ENCODE measurements at places on chromosomes 7 and 10.

- DNase-seq, result no peak
These were observed 2.4 kb upstream of the EXOC6 start for GRCh38 chr10:92845921-92846320.

GRCh38 chr7:151141311-151141854 is 26.1 kb downstream of the GBX1 start:
- DNase-seq, result no peak

- DNase-seq, result no peak
These were observed 3.5 kb downstream of the PDLIM1 start for GRCh38 chr10:95287281-95287680.

GRCh38 chr7:50621973-50622490 is 56.8 kb upstream of the DDC start:
- DNase-seq, result no peak

GRCh38 chr7:82810558-82811259 is 352.0 kb downstream of the PCLO start:
- no peak for DNase-seq

GRCh38 chr7:24406053-24406788 is 122.2 kb downstream of the NPY start:
- DNase-seq, result no peak

DNA sequence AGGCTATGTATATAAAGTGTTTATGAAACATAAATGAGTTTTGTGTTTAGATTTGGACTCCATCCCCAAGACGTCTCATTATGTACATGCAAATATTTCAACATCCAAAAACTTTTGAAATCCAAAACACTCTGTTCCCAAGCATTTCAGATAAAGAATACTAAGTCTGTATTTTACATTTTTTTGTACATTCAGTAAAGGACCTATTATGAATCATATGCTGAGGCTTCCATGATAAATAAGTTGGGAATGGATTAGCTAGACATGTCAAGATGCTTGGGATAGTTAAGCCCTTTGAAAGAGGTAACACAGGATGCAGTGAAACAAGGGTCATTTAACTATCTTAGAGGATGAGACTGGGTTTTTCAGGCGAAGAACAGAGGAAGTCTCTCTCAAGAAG is 262.9 kb downstream of the SNX13 start:
- DNase-seq, result no peak

DNA sequence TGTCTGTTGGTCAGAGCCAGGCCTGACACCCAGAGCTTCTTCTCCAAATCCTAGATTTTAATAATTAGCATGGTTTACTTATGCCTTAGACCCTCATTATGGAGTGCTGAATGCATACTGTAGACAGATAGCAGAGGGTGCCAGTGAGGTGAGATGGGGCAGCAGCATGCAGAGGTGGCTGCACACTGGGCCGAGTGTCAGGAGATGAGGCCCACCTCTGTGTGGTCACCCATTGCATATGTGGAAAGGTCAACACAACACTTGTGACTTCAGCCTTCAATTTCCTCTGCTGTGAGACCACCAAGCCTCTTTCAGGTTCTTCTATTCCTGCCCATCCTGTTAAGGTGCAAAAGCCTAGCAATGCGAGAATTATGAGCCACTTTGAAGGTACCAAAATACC is 39.7 kb upstream of the NMT2 start:
- no peak for DNase-seq

DNA sequence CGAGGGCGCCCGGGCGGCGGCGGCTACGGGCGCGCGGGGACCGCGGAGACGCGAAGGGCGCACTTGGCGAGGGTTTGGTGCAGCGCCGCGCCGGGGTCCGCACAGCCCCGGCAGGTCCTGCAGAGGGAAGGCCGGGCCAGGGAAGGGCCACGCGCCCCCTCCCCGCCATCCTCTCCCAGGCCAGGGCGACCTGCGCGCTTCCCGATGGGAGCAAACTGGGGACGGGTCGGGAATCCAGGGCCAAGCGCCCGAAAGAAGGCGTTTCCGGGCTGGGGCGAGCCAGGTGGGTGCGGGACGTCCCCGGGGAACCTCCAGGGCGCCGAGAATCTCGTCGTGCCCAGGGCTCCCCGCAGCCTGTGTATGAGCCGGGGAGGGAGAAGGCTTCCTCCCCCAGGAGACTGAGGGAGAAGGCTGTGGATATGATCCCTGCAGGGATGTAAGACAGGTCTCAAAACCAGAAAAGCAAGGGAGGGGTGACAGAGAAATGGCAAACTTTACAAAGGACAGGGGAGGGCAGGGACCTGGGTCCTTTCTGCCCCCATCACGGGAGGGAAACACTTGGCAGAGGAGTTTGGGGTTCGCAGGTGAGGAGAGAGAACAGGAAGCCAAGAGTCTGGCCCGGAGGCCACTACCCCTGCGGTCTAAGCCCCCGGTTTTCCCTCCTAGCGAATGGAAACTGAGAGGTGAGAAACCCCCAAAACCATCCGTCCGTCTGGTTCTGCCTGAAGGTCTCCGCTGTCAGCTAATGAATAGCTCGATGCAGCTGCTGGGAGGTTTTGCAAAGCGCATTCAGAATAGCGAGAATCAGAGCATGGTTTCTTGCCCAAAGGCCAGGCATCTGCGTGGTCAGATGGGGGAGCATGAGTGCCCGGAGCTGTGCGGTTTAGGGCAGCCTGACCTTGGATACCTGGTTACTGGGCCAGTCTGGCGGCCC is 674 bp downstream of the AMZ1 start:
- DNase-seq, result no peak

GRCh38 chr7:299169-299568 is 9.2 kb downstream of the FOXL3 start:
- DNase-seq, result no peak

DNA sequence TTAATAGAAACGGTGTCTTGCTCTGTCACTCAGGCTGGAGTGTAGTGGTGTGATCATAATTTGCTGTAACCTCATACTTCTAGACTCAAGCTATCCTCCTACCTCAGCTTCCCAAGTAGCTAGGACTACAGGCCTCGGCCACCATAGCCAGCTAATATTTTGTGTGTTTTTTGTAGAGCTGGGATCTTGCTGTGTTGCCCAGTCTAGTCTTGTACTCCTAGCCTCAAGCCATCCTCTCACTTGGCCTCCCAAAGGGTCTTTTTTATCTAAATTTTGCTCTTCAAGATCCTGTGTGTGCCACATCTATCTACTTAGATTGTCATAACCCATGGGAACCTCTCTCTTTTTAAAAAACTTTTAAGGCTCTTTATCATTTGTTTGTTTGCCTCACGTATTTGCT is 50.5 kb downstream of the ANKIB1 start:
- no peak for DNase-seq

DNA sequence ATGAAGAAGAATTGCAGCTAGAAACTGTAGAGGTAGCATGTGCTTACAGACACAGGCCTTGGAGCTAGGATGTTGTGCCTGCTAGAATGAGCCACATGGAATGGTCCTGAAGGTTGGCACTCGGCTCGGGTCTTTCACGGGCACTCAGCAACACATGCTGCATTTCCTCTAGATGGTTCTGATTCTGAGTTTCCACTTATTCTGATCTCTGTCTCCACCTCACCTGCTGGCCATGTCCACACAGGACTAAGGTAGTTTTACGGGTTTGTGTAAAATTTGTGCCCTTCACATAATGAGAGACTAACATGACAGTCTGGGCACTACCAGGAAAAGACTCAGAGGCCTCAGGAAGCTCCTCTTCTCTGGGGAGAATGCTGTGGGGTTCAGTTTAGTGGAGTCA is 444.8 kb upstream of the MKI67 start:
- DNase-seq, result no peak

DNA sequence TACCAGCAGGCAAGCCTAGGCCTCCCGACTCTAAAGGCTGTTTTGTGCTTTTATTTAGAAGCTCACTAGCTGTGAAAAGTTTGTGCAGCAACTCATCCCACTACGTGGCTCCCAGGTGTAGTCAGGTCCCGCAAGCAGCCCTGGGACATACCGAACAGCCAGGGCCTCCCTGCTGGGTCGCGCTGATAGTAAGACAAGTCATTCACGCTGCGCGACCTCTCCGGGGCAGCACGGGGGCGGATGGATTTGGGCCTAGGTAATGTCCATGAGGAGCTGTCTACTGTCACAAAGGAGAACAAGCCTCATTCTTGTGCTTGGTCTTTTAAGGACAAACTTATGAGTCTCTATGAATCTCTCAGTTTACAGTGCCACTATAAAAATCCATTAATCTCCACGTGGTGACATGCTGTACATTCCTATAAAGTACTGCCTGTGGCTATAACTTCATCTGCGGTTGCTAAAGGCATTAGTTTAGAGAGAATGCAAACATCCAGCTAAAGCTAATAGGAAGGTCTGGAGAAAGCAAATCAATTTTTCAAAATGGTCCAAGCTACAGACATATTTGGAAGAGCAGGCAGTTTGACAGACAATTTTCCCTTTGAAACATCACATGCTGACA is 546.8 kb downstream of the PHTF2 start:
- DNase-seq, result no peak

GRCh38 chr10:74039561-74040145 is 41.7 kb downstream of the VCL start:
- no peak for DNase-seq

GRCh38 chr7:68776326-68776725 is 821.9 kb upstream of the AUTS2 start:
- DNase-seq, result no peak

GRCh38 chr10:103858360-103858759 is 3.0 kb upstream of the SH3PXD2A start:
- DNase-seq, result no peak

DNA sequence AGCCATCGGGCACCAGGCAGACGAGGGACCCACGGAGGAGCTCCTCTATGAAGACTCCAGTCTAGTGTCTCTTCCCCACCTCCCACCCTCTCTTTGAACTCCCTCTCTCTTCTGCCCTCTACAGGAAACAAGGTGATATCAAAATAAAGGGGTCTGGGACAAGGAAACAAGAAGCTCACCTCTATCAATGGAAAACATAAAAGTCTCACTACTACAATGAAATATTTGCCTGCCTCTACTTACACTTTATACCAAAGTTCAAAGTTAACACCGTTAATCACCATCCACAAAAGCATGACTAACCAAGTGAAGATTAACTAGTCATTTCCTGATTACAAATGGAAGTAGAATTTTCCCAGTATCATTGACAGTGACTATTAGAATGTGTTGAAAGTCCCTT is 82.2 kb downstream of the PARD3 start:
- no peak for DNase-seq
